ENCODE measurements at places on chromosomes 3 and 15.

DNA sequence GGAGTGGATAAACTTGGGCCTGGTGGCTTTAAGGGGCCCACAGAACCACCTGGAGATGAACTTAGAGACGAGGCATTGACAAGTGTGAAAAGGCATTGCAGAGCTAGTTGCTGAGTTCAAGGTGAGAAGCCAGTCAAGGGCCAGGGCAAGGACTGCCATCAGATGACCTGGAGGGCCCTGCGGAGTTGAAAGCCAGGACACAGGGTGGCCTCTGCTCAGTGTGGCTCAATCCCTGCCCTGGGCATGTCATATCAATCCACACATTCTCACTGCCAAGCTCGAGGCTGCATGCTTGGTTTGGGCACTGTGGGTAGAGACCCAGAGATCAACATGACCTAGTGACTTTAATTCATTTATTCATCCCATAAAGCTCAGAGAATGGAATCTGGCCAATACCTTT lies 9.2 kb downstream of the PAQR5 start:
- DNase-seq, result no peak

DNA sequence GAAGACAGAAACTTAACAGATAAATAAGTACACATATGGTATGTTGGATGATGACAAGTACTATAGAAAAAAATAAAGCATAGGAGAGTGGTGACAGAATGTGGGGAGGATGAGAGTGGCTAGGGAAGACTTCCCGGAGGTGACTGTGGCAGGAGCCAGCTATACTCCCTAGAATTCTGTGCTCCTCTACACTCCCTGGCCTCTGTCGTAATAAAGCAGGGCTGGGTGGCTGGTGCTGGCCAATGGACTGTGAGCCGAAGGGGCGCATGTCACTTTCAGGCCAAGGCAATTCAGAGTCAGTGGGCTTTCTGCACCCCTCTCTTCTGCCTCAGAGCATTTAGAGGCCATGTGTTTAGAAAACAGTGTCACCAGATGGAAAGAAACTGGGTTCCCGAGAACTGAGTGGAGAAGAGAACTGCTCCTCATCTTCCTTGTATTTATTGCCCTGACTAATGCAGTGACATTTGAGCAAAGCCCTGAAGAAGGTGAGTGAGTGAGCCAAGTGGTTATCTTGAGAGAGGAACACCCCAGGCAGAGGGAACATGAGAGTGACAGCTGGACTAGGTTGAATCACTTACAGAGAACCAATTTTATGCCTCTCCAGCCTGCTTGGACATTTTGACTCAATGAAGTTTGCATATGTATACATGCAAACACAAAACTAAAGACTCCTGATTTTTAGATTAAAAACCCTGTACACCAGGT lies 5.2 kb upstream of the VPS8 start:
- no peak for DNase-seq

- DNase-seq, result peak; percentile 41
Measured at GRCh38 chr3:31105438-31106077, 211.1 kb upstream of the GADL1 start.

DNA sequence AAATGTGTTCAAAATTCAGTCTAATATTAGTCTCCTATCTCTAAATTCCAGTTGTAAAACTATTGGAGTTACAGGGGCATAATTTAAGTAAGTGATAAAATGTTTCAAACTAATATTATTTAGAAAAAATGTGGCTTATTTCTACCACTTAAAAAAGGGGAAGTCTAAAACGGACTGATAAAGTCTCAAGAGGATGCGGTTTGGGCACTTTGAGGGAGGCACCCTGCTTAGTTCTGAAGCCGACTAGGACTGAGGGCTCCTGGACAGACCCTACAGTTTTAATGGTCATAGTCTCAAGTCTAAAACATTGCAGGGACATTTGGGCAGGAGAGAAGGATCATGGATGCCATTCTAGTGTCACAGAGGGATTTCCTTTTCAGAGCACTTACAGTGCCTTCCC lies 566.3 kb downstream of the NR2F2 start:
- no peak for DNase-seq

DNA sequence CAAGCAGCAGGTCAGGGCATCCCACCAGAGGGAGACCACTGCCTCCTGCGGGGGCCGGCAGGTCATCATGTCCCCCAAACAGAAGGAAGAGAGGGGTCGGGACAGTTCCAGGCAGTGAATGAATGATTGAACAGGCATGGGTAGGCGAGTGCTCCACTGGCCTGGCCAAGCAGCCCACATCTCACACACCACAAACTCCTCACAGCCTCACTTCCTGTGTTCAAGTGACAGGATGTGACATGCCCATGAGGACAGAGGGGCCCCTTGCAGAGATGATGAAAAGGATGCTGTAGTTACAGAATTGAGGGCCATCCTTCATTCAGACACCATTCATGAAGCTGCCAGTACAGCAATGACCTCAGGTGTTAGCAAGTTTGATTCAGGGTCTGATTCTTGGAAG lies 3.7 kb downstream of the IQSEC1 start:
- DNase-seq, result no peak

DNA sequence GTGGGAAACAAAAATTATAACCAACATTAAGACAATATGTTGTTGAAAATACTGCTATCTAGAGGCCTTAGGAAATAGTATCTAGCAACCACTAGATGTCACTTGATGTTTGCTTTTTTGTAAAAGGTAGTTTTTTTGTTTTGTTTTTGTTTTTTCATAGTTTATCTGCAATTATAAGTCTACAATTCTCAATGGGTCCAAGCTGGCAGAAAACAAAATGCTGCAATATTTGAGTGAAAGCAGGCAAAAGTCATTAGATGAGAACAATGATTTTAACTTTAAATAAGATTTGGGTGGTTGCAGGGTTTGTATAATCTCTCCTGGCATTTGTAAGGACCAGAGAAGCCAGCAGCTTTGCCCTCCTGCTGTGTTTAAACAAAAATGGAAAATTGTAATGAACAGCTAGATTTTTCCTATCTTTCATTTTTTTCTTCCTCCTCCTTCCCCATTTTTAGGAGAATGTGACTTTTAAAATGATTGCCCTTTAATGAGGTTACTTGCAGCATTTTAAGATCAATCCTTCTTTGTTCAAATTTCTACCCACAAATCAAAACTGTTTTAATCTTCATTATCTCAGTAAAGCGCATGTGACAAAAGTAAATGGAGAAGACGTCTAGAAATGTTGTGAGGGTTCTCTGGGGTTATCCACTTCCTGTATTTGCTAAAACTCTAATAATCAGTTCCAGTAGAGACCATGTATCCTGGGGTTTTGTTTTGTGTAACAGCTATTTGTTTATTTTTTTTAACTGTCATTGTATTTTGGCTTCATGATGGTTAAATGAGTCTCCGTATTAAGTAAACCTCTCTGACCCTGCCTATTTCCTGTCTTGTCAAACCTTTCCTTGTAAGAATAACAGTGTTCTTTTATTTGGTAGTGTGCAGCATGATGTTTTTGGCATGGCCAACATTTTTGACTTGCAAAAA lies 27.3 kb downstream of the DUT start:
- DNase-seq, result no peak

- no peak for DNase-seq
Measured at GRCh38 chr3:71606582-71606981, 23.1 kb upstream of the FOXP1 start.

GRCh38 chr15:66761726-66762595 lies 59.9 kb downstream of the SMAD6 start:
- DNase-seq, result no peak

DNA sequence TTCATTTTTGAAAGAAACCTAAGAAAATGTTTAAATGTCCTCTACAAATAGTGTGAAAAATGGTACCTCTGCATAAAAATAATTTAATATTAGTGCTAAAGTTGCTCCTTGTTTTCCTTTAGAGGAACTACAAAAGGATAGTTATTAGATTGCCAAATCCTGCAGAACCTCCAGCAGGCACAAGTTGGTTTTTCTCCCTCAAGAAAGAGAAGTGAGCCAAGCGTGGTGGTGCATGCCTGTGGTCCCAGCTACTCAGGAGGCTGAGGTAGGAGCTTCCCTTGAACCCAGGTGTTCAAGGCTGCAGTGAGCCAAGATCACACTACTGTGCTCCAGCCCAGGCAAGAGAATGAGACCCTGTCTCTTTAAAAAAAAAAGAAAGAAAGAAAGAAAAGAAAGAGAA lies 85.1 kb upstream of the TSEN2 start:
- no peak for DNase-seq

DNA sequence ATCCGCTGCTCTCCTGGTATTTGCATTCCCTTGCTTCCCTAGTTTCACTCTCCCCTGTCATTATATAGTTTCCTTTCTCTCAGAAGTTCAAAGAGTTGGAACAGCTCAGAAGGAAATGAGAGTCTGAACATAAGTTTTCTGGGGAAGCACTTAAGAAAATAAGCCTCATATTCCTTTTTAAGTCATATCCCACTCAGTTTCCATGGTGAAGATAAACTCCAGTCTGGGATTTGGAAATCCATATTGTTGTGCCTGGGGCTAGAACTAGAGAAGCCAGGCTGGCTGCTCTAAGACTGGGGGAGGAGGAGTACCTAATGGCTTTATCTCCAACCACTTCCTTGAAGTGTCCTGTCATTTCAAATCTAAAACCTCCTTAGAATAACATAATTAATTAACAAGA lies 134.2 kb upstream of the ALCAM start:
- no peak for DNase-seq

GRCh38 chr3:128280481-128281052 lies 127.3 kb downstream of the EEFSEC start:
- DNase-seq, result no peak

- no peak for DNase-seq
Measured at GRCh38 chr15:76972389-76973361, 22.3 kb upstream of the PSTPIP1 start.

- peak; percentile 53 for DNase-seq
Measured at GRCh38 chr15:57418635-57419034, 42.3 kb downstream of the CGNL1 start.

- DNase-seq, result no peak
Measured at GRCh38 chr15:74901612-74902063, 5.0 kb downstream of the FAM219B start.

GRCh38 chr3:40267937-40268724 lies 41.4 kb upstream of the EIF1B start:
- no peak for DNase-seq

- no peak for DNase-seq
Measured at GRCh38 chr3:108475220-108475782, 35.1 kb downstream of the MYH15 start.

DNA sequence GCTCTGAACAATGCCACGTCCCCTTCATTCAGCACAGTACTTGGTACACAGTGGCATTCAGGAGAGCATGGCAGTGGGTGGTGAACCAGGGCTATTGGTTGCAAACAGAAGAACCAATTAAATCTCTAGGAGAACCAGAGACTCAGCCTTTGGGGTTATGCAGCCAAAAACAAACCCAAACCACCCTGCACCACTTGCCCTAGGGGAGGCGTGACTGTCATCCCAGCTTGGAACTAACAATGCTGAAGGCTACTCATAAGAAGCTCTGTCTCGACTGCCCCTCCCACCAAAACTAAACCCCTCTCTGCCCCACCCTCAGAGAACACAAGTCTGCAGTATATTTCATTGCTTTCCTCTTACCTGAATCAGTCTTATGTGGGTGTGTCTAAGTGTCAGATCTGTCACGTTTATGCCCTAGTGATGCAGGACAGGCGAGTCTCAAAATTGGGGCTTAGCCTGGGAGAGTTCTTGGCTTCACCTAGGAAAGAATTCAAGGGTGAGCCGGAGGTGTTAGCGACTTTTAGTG lies 15.2 kb upstream of the KLHL40 start:
- no peak for DNase-seq

GRCh38 chr15:67611370-67612369 lies 69.2 kb downstream of the MAP2K5 start:
- DNase-seq, result no peak

- no peak for DNase-seq
Measured at GRCh38 chr3:143142354-143142753, 22.8 kb downstream of the CHST2 start.

DNA sequence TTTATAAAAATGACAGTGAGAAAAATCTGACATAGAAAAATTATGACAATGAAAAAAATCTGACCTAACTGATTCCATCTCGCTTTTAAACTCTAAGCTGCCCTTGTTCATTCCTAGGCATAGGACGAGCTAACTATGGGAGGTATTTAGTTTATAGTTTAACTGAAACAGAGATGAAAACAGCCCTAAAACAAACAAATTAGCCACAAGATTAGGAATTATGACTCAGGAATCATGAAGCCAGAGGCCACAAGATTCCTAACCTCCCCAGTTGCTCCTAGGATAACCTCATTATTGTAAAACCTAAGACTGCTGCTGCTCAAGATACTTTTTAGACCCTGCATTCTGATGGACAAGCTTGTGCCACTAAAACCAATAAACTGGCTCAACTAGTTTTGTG lies 122.7 kb upstream of the MNS1 start:
- no peak for DNase-seq

- DNase-seq, result no peak
Measured at GRCh38 chr3:100982710-100983109, 10.5 kb downstream of the ABI3BP start.

DNA sequence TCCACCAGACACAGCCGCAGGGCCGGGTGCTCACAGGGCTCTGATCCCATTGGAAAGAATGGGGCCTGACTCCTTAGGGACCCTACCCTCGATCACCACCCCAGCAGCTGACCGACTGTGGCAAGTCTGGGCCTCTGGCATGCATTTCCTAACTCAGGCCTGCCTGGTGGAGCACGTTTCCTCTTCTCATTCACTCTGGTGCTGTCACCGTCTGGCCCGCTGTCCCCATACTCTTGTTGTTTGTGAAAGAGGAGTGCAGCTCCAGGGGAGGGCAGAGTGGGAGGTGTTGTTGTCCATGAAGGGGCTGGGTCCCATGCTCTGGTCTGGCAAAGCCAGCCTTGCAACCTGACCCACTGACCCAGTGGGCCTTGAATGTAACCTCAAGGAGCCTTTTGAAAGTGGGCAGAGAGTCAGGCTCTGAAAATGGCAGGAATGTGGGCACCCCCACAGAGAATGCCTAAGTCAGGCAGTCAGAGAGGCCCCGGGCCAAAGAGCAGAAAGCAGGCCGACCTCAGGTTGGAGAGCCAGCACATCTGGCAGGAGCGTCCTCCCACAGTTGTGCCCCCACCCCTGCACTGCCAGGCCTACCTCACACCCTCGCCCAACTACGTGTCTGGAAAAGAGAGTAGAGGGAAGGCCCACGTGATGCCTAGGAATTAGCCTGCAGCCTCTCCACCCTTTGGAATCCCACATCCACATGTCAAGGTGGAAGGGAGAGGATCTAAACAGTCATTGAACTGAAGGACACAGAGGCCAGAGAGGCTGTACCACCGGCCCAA lies 10.9 kb downstream of the SEMA7A start:
- DNase-seq, result no peak
